ENCODE measurements at places on chromosomes 11 and 22.

- DNase-seq: no peak
Observed at GRCh38 chr11:59842316-59842715, 3.0 kb downstream of the CBLIF start.

DNA sequence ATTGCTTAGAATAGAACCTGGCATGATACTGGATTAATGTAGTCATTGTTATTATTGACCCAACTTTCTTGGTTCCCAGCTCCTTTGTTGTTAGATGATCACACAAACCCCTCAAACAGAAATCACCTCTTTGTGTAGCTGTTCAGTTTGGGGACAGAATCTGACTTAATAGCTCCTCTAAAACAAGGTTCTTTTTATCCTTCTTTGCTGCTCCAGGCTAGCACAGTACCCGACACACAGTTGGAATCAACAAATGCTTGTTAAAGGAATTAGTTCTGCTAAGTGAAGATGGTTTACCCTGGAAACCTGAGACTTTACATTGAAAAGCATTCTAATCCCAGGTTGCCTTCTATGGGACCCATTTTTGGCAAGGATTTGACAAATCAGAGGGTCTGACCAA lies 43.9 kb downstream of the GAB2 start:
- no peak for DNase-seq

DNA sequence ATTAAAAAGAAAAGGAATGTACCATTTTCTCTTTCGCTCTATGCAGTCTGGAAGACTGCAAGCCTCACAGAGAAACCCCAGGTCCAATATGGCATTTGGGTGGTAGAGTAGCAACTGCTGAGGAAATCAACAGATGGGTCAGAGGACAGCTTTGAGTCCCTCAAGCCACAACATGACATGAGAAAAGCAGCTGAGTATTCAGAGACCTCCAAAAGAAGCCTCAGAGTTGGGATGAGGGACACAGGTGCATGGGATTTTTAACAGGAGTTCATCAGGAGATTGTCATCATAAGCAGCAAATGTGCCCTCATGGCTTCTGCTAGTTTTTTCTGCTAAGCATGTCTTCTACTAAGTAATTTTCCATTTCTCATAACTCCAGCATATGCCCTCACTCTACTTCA lies 111.6 kb downstream of the BLID start:
- no peak for DNase-seq

- DNase-seq: peak; percentile 87
Observed at GRCh38 chr11:126310200-126310991, 6.5 kb downstream of the DCPS start.

- no peak for DNase-seq
Observed at GRCh38 chr11:69862331-69862771, 43.1 kb upstream of the FGF3 start.

- DNase-seq: no peak
Observed at GRCh38 chr22:45185718-45186514, 22.2 kb downstream of the NUP50 start.

DNA sequence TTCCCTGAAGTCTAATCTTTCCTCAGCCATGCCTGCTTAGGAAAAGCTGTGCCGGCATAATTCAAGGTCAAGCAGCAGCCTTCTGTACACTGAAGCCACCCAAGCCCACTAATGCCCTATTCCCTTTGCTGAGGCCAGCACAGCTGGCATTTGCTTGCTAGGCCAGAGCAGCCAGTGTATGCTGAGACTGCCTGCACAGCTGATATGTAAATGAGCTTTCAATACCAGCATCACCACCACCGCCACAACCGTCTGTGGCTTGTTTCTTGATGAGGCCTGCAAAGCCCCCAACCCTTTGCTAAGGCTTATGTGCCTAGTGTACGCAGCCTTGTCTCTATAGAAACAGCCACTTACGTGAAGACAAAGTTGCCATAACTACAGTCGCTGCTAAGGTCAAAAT lies 56.3 kb upstream of the TNRC6B start:
- no peak for DNase-seq

- DNase-seq: no peak
Observed at GRCh38 chr11:64562723-64563351, 28.2 kb upstream of the SLC22A12 start.

- DNase-seq: no peak
Observed at GRCh38 chr11:121650351-121651256, 197.8 kb upstream of the SORL1-AS1 start.

- DNase-seq: no peak
Observed at GRCh38 chr11:34610324-34611041, 10.4 kb upstream of the EHF start.

GRCh38 chr11:70364745-70365543 lies 33.4 kb upstream of the CTTN start:
- DNase-seq: no peak

- peak; percentile 80 for DNase-seq
Observed at GRCh38 chr11:3036419-3036818, 20.8 kb downstream of the CARS1 start.

DNA sequence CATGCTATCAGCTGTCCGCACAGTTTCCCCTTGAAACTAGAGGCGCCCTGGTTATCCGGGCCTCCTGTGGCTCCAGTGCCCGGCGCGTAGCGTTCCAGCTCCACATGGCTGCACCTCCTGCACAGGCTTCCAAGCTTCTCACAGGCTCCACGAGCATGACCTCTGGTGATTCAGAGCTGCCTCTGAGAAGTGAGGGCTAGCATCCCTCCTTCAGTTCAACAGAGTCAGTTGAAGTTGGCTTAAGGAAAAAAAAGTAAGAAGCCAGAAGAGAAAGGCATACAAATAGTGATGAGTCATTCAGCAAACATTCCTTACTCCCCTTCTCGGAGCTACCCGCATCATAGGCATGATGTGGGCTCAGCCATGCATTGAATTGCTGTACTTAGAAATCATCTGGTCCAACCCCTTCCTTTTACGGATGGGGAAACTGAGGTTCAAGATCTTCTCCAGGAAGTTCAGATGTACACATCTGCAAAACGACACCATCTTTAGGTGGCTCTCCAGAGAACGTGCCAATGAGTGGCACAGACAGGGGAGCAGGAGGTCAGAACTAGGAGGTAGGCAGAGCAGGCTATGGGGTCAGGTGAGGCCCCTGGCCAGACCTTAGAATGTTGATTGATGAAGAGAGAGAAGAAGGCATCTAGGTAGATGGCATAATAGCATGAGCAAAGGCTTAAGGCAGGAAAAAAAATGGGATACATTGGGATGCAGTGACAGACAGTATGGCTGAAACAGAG lies 216.3 kb upstream of the TBCEL start:
- DNase-seq: no peak

DNA sequence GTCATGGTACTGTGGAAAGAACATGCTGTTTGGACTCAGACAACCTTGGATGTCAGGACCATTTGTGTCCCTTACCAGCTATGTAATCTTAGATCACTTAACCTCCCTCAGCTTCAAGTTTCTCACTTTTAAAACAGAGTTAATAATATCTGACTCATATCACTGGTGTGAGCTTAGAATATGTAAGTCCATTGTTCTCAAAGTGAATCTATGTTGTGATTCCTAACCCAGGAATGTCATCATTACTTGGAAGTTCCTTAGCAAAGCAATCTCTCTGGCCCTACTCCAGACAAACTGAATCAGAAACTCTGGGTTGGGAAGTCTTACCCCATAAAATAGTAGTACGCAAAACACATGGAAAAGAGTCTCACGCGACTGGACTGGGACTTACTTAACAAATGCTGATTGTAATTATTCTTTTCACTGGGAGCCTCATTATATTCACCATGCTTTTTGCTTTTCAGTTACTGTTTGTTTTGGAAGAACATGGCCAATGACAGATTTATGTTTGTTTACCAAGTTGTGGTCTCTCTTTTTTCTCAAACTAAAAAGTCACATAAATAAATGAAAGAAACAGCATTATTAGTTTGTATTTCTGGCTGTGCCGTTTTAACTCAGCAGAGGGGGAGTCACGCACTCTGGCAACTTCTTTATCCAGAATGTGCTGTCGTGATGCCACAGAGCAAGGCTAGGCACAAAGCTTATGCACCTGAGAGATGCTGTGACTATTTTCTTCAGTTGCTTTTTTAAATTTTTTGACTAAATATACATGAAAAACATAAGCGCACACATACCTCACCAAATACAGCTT lies 217.7 kb upstream of the CTSC start:
- no peak for DNase-seq

- DNase-seq: no peak
Observed at GRCh38 chr11:115920841-115921480, 416.7 kb upstream of the CADM1 start.

- DNase-seq: no peak
Observed at GRCh38 chr22:25804676-25805075, 62.7 kb downstream of the MYO18B start.

- no peak for DNase-seq
Observed at GRCh38 chr22:19821523-19822300, 33.0 kb downstream of the GNB1L start.

DNA sequence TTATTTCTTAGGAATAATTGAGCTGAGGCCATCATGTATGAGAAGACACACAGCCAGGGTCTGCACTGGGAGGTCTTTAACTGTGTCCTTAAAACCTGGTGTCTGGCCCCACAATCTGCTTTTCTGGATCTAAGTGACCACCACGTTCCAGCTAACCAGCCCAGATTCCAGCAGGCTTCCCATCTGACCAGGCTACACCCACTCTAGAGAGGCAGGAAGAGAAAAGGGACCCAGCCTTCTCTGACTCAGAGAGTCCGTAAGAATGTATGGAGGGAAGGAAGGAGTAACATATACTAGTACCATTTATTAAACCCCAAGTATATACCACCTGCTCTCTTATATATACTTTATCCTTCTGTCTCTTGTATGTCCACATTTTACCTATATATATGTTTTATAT lies 80.1 kb downstream of the LDLRAD3 start:
- DNase-seq: no peak

GRCh38 chr11:46285173-46285572 lies 7.7 kb downstream of the CREB3L1 start:
- no peak for DNase-seq

GRCh38 chr11:9736365-9736764 lies 72.5 kb downstream of the SWAP70 start:
- no peak for DNase-seq

DNA sequence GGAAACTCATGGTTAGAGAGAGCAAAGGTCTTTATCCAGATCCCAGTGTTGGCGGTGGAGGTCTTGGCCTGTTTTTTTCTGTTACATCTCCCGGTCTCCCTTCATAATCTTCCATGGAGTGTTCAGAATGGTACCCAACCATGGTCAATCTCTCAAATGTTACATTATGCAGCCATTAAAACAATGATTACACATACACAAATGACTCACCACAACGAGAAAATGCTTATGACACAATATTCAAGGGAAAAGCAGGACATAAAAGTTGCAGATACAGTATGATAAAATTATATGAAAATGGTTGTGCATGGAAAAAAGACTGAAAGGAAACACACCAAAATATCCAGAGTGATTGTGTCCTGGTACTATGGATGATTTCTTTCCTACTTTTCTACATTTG lies 17.8 kb upstream of the CSNK1E start:
- DNase-seq: peak; percentile 24

GRCh38 chr11:108501396-108501795 lies 3.2 kb upstream of the POGLUT3 start:
- no peak for DNase-seq

DNA sequence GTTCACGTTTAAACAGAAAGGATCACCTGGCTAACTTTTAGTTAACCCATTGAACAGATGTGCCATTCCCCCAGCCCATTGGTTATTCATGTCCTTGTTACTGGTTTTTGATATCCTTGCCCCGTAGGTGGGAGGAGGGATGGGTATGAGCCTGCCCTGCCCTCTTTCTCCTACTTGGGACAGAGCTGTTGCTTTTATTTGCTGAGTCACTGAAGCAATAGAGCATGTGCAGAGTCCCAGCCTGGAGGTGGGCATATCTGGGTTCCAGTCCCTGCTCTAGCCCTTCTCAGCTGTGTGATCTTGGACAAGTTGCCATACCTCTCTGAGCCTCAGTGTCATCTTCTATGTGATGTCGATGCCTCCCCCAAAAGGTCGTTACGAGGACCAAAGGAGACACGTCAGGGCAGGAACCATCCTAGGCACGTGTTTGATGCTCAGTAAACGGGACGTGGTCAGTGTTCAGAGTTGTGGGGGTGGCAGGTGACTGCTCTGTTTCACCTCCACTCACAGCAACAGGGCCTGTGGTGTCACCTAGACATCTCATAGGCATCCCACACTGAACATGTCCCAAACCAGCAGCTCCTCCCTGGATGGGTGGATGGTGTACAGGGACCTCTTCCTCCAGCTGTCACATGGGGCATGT lies 61.0 kb downstream of the BMAL1 start:
- DNase-seq: peak; percentile 32

DNA sequence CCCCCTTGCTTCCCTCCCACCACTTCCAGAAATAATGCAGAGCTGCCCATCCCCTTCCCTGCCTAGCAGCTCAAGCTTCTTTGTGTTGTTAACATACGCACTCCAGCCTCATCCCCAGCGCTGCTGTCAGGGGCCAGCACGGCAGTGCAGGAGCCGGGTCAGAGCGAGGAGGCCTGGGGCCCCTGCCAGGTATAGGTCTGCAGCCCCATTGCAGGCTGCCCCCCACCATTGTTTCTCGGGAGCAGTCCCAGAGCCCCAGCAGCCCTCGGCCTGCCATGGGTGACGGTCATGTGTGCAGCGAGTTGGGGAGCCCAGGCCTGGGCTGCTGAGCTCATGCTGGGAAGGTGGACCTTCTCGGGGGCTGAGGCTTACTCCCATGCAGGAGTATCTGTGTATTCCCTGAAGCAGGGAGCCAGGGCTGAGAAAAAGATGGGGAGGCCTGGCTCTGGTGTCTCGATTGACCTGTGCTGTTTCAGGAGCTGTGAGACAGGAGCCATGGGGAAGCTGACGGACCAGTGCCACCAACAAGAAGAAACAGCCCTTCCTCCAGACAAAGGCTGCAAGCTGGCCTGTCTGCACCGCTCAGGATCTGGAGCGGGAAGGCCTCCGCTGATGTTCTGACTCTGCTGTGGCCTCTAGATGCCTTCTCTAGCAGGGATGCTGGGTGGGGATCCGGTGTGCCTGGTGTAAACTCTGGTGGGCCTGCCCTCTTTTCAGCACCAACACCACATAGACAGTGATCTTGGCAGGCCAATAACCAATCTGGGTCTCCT lies 220.5 kb upstream of the B3GAT1 start:
- DNase-seq: no peak

GRCh38 chr11:98566978-98567377 lies 453.8 kb upstream of the CNTN5 start:
- DNase-seq: no peak

GRCh38 chr11:63769714-63770455 lies 1.3 kb upstream of the ZFTA start:
- no peak for DNase-seq

- DNase-seq: no peak
Observed at GRCh38 chr11:115848080-115848479, 343.9 kb upstream of the CADM1 start.

- no peak for DNase-seq
Observed at GRCh38 chr11:73172992-73173656, 31.0 kb upstream of the FCHSD2 start.

Measured in suppressor macrophage treated with lipopolysaccharide for 1 hour (primary cell).